ENCODE measurements at places on chromosomes 3 and 15.

- DNase-seq: no peak
These were observed 21.9 kb downstream of the NRROS start for GRCh38 chr3:196661400-196661799.

GRCh38 chr3:55458181-55458790 is 28.8 kb downstream of the WNT5A start:
- DNase-seq: no peak

DNA sequence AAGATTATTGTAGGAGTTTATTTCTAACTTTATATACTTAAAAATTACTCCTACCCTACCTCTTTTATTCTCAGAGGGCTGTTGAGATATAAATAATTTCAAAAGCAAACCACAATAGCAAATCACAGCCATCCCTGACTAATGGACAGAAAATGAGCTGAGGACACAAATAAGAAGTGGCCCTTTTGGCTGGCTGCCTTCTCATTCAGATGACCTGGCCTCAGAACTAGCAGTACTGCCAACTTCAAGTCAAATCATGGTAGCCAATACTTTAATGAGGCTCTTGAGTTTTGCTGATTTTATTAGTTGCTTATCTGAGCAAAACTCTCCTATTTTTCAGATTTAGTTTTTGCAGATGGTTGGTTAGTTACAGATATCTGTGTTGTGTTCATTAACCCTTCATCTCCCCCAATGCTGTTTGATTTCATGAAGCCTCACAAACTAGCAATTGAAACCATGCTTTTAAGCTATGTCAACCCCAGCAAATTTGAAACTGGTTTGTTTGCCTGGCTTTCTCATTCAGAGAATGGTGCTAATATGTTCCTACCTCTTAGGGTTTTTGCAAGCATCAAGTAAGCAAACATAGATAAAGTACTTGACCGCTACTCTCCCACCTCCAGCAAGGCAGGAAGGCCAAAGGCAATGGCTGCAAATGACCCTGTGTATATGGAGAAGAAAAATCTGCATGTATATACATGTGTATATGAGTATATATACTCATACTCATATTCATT is 73.4 kb upstream of the HACD2 start:
- DNase-seq: no peak

- no peak for DNase-seq
These were observed 60.5 kb downstream of the ITGB5 start for GRCh38 chr3:124826703-124827102.

- DNase-seq: no peak
These were observed 492.6 kb downstream of the RBMS3 start for GRCh38 chr3:29773481-29773880.

- no peak for DNase-seq
These were observed 44.8 kb downstream of the MAP2K5 start for GRCh38 chr15:67587331-67587730.

- no peak for DNase-seq
These were observed 87.3 kb downstream of the ST6GAL1 start for GRCh38 chr3:187017511-187018230.

DNA sequence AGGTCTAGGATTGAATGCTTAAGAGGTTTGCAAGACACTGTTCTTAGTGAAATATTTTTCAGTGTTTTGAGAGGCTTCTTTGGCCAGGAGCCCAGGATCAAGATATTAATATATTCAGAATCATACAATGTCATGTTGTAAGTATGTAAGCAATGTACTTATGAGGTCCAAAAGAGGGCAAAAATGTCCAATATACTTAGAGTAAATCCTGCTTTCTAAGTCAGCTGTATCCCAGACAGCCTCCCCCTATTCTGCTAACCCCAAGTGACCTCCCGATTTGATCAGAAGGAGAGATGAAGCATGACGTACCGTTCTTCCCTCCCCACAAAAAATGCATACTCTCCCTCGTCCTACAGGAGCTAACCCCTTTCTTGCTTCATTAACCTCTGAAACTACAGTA is 70.9 kb downstream of the CHAC1 start:
- no peak for DNase-seq

- peak; percentile 42 for DNase-seq
These were observed 45.6 kb upstream of the SYNM start for GRCh38 chr15:99059010-99059981.

- no peak for DNase-seq
These were observed 158.7 kb upstream of the SLCO3A1 start for GRCh38 chr15:91694831-91695210.

DNA sequence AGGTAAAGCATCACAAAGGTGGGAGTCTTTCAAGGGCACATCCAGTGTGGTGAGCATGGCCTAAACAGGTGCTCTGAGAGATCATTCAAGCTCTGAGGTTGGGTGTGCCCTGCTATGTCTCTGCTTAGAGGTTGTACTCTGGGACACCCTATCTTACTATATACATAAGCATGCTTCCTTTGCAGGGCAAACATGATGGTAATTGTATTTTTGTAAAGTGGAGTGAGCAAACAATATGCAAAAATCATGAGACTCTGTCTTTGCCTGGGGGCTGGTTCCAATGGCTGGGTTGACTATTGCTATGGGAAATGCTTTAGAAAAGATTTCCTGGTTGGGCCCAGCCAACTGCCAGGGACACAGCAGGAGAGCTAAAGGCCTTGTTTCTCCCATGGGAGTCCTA is 315.1 kb upstream of the TLE3 start:
- no peak for DNase-seq

GRCh38 chr15:31275331-31276262 is 51.0 kb upstream of the KLF13 start:
- no peak for DNase-seq

DNA sequence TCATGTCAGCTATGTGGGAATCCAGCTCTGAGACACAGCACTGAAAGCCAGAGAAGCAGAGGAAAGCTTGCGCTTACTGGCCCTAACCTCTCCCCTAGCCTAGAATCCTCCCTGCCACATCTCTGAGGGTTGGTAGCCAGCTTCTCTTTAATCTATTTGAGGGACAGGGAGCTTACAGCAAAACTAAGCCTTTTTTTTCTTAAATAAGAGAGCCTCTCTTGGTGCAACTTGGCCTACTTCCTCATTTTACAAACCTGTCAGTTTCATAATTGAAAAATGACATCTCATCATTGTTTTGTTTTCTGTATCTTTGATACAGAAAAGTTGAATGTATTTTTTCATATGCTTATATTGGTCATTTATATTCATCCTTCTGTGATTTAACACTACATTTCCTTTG is 193.9 kb downstream of the ZNF621 start:
- no peak for DNase-seq

DNA sequence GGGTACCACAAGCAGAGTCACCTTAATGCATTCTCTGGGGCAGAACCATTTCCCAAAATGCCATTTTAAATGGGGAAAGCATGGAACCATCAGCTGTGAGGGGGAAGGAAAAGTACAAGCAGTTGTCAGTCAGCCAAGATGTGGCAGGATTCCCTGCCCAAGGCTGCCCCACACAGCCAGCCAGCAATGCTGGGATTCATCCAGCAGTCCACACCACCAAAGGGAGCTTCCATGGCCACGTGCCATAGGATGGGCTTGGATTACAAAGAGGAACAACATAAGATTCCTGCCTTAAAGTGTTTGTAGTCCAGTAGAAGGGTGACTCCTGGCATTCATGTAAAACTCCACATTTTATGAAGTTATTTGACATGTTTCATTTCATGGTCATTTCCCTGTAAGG is 233.3 kb downstream of the SHOX2 start:
- no peak for DNase-seq

GRCh38 chr3:38354588-38355330 is 8.2 kb downstream of the XYLB start:
- DNase-seq: no peak

- no peak for DNase-seq
These were observed 6.5 kb downstream of the ARHGEF3 start for GRCh38 chr3:56795097-56795828.

- DNase-seq: no peak
These were observed 103.1 kb downstream of the OTOL1 start for GRCh38 chr3:161599697-161600096.

DNA sequence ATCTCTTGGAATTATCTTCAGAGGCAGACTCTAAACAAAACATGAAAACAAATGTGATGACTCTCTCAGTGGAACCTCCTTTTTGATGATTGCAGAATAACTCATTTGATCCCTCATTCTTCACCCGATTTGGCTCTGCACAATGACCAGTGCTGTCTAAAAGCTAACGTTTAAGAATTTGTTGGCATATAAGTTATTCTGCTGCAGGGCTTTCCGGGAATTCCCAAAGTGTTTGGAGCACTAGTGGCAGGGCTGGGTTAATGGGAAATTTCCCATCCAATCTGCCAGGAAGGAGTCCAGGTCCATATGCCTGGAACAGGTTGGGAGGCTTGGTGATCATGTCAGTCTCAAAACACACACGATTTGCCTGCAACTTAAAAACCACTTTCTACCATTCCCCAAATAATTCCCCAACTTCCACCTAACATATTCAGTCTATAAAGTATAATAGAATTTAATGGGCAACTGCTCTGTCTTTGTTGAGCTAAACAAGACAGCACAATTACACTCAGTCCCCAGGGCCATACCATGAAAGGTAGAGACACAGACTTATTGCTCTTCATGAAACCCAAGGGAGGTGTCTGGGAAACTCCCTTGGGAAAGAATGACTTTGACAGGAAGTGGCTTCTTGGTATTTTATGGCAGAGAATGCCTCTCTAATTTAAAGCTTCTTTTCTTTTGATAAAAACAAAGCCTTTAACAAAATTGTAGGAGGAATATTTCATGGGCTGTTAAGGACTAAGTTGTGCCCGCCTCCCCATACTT is 38.0 kb downstream of the ARRDC4 start:
- DNase-seq: no peak

GRCh38 chr15:88257311-88258092 is 963 bp upstream of the NTRK3 start:
- DNase-seq: no peak

DNA sequence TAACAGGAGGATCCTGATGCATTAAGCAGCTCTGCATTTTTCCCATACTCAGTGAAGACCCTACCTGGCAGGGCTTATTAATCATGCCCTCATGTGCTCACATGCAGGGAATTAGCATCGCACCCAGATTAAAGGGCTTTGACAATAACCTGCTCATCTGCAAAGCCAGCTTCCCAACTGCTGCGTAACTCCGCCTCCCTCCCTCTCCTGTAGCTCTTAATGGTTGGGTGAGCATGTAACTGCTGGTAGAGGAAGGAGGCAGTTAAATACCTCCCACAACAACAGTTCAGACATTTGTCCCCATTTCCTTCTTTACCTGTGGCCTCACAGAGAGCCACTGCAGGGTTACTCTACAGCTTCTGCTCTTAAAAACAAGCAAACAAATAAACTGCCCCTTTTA is 203.6 kb upstream of the WNT5A start:
- no peak for DNase-seq

- DNase-seq: peak; percentile 55
These were observed 22.0 kb upstream of the DOCK3 start for GRCh38 chr3:50652709-50653108.

- DNase-seq: peak; percentile 72
These were observed 21.4 kb downstream of the ROPN1B start for GRCh38 chr3:125990253-125990970.

DNA sequence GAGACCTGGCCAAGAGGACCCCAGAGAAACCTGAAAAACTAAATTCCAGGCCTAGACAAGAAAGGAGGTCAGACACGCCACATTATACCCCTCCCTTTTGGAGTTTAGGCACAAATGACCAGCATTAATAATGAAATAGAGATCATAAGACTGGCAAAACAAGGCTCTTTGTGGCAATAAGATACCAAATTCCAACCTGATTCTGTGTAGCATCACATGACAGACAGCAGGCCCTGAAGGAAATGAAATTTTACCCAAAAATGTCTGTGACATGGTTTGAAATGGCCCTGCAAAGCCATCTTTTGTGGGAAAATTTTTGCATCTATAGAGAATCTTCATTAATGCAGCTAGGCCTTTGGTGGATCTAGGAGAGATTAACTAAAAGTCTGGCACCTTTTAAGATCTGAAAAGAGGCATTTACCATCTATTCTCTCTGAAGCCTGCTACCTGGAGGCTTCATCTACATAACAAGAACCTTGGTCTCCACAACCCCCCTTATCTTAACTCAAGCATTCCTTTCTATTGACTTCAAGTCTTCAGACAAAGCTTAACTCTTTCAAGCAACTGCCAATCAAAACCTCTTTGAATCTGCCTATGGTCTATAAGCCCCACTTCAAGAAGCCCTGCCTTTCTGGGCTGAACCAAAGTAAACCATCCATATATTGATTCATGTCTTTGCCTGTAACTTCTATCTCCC is 8.0 kb downstream of the FAM174B start:
- DNase-seq: no peak

DNA sequence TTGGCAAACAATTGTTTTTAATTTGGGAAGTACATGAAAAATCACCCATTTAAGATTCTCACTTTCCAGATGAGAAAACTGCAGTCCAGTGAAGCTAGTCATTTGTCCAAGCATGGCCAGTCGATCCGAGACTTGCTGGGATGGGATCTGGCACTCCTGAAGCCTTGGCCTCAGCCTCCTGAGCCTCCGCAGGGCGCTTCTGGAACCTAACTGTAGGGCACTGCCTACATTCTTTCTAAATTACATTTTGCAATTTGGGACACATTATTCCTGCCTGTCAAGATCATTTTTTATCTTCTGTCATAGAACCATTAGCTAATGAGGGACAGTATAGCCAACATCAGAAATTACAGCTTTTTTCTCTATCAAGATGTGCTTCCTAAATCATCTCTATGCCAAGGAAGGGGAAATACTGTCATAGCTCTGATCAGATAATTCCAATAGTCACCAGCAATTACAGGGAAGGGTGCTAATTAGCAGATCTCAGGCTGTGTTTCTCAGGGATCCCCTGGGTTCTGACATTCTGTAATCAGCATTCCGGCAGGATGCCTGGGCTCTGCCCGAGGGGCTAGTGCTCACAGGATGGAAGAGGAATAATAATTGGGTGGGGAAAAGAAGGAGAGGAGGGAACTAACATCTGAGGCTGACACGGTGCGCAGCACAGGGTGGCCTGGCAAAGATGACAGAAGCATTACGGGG is 28.3 kb downstream of the ANAPC13 start:
- DNase-seq: no peak

DNA sequence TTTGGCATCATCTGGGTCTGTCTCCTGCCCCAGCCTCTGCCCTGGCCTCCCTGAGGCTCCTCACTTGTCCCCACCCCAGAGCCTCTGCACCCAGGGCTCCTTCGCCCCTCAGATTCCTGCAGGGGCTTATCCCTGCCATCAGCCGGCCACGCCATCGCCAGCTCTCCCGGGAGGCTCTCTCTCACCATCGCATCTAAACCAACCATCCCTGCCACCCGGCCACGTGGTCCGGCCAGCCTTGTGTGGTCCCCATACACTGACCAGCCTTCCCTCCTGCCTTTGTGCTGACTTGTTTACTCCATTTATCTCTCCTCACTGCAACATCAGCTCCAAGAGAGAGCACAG is 134.3 kb upstream of the IQSEC1 start:
- DNase-seq: no peak

- no peak for DNase-seq
These were observed 281.2 kb upstream of the THBS1 start for GRCh38 chr15:39299486-39300267.

- peak; percentile 56 for DNase-seq
These were observed 808 bp downstream of the BCL6 start for GRCh38 chr3:187744169-187745151.

All from activated naive CD4-positive, alpha-beta T cell treated with Interleukin-2 at 50 U/mL for 16 hours (primary cell).